Activated T-helper 1 cell treated with anti-CD3 and anti-CD28 coated beads, Interleukin-2, amount 50 U/mL, for 16 hours (primary cell): ENCODE measurements at places on chromosomes 2 and 18.
A peak's percentile ranks its signal among the peaks of the same experiment; 100 is the strongest.

DNA sequence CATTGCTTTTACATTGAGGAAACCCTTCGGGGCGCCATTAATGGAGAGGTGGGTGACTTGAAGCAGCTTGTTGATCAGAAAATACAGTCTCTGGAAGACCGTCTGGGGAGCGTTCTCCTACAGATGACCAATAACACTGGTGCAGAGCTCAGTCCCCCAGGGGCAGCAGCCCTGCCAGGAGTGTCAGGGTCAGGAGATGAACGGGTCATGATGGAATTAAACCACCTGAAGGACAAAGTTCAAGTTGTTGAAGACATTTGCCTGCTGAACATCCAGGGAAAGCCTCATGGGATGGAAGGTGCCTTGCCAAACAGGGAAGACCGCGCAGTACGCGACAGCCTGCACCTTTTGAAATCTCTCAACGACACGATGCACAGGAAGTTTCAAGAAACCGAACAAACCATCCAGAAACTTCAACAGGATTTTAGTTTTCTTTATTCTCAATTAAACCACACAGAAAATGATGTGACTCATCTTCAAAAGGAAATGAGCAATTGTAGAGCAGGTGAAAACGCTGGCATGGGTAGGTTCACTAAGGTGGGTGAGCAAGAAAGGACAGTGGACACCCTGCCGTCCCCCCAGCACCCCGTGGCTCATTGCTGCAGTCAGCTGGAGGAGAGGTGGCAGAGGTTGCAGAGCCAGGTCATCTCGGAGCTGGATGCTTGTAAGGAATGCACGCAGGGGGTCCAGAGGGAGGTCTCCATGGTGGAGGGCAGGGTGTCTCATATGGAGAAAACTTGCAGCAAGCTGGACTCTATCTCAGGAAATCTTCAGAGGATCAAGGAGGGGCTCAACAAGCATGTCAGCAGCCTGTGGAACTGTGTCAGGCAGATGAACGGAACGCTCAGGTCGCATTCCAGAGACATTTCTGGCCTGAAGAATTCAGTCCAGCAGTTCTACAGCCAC is 45.0 kb downstream of the EMILIN2 start:
- DNase-seq: no peak

DNA sequence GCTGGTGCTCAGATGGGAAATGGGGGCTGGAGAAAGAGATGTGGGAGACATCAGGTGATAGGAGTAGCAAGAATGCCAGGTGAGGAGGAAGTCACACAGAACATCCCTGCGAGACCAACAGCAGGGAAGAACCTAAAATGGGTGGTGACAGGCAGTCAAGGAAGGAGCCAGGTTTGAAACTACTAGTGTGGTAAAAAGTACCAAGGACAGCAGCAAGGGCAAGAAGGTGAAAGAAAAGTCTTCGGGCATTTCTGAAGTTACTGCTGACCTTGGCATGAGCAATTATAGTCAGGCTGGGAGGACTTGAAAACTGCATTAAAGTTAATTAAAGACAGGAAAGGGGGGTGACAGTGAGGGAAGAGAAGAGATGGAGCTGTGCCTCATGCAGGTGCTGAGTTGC is 410.4 kb downstream of the RAD51AP2 start:
- no peak for DNase-seq

GRCh38 chr18:65435534-65435933 is 315.3 kb upstream of the CDH7 start:
- no peak for DNase-seq

DNA sequence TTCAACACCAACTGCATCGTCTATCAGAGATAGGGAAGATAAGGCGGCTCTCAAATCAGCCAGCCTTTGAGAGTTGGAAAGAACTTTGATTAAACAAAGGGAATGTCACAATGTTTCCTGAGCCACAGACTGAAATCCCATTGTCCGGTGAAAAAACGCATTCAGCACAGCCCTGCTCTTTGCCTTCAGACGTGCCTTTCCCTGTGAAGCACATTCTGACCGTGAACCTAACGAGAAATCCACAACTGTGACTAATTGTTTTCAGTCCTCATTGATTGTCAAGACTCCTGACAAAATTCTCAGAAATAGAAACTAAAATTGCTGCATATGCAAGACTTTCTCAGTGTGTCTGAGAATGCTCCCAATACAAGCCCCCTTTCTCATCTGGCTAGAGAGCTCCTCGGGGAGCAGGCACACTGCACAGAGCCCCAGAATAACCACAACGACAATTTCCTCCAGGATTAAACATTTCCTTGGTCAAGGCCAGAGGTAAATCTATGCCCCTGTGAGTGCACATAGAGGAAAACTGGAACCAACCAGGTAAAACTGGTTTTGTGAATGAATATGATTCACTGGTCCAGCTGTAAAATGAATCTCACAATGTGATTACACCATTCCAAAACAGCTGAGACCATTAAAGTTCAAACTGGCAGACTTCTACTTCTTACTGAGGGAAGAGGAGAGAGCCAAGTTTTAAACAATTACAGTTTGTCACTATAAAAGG is 561.9 kb upstream of the ID2 start:
- no peak for DNase-seq

- DNase-seq: no peak
Measured at GRCh38 chr2:164606557-164606956, 14.7 kb downstream of the GRB14 start.

DNA sequence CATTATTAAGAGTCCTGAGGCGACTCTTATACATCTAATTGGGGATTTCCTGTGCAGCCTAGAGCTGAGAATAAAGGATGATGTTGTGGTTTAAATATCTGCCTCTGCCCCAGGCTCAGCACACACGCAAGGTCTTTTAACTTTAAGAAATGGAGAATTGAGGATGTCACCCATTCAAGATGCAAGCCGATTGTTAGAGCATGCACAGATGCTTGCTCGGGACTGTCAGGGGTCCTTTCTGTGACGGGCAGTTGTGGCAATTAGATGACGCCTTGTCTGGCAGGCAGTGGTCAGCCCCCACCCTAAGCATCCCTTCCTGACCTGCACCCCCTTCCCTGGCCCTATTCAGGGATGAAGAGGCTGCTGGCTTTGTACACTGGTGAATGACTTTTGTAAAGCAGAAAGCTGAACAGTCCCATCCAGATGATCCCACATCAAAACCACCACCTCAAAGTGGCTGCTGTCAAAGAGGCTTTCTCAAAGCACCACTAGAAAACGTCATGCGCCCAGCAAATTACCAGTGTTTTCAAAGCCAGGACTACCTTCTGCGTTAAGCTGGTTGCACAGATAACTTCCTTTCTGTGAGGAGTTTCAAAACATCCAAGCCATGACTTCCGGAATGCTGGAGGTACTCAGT is 23.7 kb downstream of the FAM178B start:
- DNase-seq: peak; percentile 55

DNA sequence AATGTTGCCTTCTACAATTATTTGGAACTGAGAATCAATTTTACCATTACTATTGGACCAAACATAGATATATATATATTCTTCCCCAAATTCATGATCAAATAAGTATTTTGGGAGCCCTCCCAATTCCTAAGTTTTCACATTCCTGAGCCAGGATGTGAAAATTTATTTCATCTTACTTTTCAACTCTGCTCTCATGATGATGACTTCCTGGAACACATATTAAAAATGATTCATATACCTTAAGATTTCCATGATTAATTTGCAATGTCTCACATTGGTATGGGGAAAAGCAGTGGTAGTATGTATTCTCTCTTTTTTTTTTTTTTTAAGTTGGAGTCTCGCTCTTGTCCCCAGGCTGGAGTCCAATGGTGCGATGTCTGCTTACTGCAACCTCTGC is 596.1 kb upstream of the ZEB2 start:
- no peak for DNase-seq

- no peak for DNase-seq
Measured at GRCh38 chr18:12247946-12248345, 6.2 kb upstream of the CIDEA start.

- DNase-seq: no peak
Measured at GRCh38 chr2:210895132-210895531, 338.7 kb downstream of the CPS1 start.

- DNase-seq: no peak
Measured at GRCh38 chr2:85986121-85986520, 97.3 kb upstream of the ST3GAL5 start.

DNA sequence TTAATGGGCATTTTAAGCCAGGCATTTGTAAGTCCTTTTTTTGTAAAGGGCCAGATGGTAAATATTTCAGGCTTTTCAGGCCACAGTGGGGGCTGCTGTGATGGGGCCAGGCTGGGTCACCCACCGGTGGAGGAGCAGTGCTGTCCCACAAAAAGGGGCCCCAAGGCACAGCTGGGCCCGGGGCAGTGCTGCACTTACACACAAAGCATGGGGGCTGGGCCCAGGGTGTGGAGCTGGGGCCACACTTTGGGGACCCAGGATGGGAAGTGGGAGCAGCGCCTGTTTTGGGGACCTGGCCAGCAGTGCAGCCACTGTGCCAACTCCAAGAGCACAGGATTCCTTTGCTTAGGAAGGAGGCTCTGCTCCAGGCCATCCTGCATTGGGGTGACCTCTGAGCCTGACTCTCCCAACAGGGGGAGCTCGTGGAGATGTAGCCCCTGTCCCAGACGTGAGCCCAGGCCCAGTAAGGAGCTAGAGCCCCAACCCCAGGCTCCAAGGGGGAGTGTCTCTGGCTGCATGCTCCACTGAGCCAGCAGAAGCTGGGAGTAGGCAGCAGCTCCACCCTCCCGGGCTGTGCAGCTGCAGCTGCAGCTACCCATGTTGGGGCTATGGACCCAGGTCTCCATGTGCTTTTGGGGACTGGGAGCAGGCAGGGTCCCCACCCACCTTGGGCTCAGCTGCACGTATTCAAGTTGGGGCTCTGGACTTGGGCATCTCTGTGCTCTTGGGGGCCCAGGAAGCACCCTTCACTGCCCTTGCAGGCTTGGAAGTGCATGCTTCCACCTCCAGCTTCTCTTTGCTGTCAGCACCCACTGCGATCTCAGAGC is 1036.5 kb upstream of the CNTNAP5 start:
- DNase-seq: no peak
